Liver (tissue), 10 donors: ENCODE measurements at places on chromosomes 13 and 19.

- peak; percentile 95 for DNase-seq
These were observed at the start of gene MIER2 for GRCh38 chr19:344625-345319. MIER2 (minus strand) TSS chr19:344796; CDS start chr19:344782, 14 bp downstream.

DNA sequence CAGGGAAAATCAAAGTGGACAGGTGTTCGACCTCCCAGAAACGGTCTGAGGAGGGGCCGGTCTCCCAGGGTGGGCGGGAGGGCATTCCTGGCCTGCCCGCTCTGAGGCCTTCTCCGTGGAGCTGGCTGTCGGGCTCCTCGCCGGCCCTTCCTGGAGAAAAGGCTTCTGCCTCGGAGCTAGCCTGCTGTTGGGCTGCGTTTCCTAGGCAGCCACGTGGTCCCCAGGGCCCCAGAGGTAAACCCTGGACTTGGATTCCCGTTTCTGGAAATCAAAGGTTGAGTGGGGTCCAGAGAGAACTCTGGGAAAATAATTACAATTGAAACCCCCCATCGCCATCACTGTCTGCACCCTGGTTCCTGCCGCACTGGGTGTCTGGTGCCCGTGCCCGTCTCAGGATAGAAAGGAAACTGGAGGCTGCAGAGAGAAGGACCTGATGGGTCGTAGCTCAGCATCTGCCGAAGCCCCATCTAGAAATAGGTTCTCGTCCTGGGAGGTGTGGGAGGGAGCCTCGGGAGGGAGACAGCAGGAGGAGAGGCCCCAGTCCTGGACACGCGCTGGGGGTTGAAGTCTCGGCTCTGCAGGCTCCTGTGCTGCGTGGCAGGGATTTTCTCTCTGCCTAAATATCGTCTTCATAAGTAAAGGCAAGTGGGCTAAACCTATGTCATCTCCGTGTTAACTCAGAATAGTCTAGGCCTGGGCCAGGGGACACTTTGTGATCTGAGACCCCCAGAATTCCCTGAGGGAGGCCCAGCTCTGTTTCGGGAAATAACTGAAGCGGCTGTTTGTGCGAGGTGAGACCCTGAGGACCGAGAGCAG lies 7.7 kb upstream of the PROZ start:
- DNase-seq = no peak

GRCh38 chr19:52522551-52522950 lies 4.9 kb upstream of the ZNF808 start:
- DNase-seq = no peak

DNA sequence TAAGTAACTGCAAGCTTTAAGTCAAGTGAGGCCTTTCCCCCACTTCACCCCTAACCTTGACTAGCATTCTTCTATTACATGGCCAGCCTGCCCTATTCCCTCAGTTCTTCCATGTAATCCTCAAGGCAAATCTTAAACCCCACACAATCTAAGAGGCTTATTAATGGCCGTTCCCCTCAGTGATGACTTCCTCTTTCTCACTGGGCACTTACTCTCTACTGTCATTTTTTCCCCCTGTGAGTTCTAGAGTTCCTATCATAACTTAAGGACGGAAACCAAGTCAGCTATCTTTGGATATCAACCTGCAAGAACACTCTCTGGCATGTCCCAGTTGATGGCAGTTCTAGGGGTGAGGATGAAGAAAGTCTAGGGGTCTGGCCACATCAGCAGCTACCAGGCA lies 131.2 kb downstream of the DCLK1 start:
- DNase-seq = no peak
